ENCODE measurements at places on chromosomes 13 and 19.
A peak's percentile ranks its signal among the peaks of the same experiment; 100 is the strongest.

DNA sequence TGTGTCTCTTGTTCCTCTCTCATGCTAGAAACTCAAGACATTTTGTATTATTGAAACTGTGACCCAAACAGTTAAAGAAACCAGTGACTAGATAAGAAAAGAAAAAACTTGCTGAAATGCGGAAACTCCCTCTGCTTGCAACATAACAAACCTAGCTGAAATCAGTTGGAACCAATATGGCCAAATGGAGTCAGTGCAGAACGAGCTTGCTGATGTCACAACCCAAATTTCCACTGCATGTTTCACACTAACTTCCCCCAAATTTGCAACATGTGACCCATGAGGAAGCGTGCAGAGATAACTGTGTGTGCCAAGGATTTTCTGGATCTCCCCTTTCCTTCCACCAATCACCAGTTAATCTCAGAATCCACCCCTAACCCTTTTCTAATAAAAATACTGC, 208.0 kb downstream of the DLEU7 start:
- no peak for DNase-seq

DNA sequence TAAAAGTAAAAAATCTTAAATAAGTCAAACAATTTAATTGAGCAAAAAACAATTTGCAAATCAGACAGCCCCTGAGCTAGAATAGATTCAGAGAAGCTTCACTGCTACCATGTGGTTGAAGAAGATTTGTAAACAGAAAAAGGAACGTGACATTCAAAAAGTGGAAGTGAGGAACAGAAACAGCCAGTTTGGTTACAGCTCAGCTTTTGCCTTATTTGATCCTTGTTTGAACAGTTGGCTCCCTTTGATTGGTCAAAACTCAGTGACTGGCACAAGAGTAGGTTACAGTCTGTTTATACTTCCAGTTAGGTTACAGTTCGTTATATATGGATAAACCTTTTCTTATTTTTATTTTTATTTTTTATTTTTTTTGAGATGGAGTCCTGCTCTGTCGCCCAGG, 5.8 kb downstream of the ZNF221 start:
- DNase-seq = no peak

DNA sequence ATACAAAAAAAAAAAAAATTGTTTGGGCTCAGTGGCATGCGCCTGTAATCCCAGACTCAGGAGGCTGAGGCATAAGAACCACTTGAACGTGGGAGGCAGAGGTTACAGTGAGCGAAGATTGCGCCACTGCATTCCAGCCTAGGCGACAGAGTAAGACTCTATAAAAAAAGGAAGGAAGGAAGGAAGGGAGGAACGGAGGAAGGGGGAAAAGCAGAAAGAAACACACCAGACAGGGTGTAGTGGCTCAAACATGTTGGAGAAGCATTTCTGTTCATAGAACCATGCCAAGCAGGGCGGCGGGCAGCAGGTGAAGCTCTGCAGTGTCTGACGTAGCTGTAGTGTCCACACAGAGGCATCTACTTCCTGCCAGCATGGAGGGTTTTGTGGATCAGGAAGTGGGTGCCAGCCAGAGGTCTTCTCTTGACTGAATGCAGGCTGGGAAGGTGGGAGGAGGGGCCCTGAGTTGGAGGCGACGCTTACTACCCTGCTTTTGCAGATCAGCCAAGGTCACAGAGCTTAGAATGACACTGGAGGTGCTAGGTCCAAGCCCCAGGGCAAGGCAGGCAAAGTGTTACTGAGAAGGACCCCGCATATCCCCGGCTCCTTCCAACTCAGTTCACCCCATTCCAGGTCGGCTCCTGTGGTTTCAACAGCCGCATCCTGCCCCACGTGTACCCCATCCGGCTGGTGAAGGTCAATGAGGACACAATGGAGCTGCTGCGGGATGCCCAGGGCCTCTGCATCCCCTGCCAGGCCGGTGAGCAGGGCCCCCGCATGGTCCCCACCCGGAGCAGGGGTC, 11.6 kb upstream of the PGLS start:
- no peak for DNase-seq

DNA sequence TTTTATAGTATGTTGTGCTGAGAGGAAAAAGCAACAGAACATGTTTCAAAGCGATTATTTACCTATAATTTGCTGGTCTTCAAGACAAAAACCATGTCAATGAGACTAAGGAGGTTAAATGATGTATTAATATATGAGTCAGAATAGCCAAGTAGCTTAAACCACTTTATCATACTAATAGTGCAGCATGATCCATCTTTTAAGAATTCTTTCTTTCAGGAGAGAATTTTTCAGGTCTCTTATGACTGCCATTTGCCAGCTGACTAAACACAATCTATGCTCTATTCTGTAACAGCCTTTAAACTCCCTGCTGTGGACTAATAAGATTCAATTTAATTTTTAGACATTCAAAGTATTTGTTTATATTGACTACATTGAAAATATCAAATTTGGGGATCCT, 93.7 kb downstream of the TRPC4 start:
- DNase-seq = no peak

DNA sequence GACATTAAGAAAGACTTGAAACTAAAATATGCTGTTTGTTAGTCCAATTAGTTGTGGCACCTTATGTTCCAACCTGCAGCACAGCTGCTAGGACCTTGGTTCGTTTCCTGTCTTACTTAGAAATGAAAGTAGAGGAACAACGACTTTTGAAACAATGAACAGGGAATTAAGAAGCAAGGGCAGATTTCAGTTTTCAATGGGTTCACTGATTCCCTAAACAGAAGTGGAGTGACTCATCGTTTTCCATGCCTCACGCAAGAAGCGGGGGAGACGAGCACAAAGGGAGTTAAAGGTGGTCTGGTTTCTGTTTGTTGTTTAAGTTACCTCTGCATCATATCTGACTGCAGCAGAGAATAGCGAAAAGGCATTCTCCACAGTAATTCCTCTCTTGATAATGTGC, 44.8 kb downstream of the PHF11 start:
- DNase-seq = no peak

- no peak for DNase-seq
Observed at GRCh38 chr19:16347706-16348105, 23.1 kb downstream of the KLF2 start.

GRCh38 chr19:1213391-1214286, 8.1 kb downstream of the STK11 start:
- DNase-seq = no peak

DNA sequence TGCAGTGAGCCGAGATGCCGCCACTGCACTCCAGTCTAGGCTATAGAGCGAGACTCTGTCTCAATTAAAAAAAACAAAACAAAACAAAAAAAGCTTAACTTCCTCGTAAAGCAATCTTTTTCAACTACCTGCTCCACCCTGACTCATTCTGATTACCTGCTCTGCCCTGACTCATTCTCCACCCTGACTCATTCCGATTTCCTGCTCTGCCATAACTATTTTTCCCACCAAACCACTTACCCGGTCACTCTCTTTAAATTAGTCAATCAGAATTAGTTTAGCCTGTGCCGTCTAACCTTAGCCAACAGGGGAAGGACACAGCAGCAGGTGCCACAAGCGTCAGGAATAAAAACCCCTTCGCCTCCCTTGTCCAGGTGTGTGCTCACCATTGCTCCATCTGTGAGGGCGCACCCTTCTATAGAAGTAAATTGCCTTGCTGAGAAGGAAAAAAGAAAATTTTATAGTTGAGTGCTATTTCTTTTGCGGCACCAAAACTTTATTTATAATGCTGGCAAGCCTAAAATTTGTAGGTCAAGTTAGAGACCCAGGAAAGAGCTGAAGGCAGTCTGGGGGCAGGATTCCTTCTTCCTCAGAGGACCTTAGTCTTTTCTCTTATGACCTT, 1.7 kb upstream of the IFT88 start:
- DNase-seq = no peak

DNA sequence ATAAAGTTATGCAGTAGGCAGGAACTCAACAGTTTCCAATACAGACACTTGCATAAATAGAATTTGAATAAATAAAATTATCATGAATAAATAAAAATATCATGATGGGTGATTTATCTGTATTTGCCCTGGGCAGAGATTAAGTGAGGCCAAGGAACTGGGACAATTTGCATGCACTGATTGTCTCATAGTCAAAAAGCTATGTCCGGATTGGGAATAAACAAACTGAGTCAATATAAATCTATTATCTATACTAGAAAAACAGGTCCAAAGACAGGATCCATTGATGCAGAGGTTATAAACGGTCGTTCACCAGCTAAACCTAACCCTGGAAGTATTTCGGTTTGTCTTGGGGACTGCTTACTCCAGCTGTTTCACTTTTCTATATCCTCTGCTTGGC, 26.2 kb upstream of the FBXL3 start:
- DNase-seq = no peak

- no peak for DNase-seq
Observed at GRCh38 chr19:2327773-2328400, 499 bp downstream of the LSM7 start.

- DNase-seq = no peak
Observed at GRCh38 chr19:48716562-48717291, 2.8 kb downstream of the MAMSTR start.

DNA sequence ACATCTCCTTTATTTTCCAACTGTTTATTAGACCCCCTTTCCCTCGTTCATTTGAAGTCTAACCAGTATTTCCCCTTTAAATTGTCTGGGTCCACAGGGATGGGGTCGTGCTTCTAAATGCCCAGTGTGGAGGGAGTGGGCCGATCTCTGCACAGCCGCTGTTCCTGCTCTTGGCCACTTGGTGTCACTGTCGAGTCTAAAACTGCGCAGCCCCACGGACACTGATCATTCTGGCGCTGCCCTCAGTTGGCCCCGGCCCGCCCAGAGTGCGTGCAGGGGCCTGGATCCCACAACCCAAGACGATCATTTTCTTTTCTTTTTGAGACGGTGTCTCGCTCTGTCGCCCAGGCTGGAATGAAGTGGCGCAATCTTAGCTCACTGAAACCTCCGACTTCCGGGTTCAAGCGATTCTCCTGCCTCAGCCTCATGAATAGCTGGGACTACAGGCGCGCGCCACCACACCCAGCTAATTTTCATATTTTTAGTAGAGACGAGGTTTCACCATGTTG, 12.0 kb downstream of the WDR88 start:
- DNase-seq = peak; percentile 7

DNA sequence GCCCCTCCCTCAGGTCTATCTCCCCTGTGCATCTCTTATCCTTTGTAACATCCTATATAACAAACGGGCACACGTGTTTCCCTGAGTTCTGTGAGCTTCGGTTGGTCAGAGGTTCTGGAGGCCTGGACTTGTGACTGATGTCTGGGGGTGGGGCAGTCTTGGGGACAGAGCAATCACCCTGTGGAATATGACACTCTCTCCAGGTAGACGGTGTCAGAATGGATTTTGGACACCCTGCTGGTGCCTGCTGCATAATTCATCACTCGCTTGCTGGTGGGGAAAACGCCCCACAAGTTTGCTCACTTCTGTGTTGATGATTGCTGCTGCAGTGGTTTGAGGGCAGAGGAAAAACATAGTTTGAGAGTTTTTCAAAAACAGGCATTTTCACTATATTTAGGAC, 223.2 kb downstream of the UQCRFS1 start:
- DNase-seq = no peak

DNA sequence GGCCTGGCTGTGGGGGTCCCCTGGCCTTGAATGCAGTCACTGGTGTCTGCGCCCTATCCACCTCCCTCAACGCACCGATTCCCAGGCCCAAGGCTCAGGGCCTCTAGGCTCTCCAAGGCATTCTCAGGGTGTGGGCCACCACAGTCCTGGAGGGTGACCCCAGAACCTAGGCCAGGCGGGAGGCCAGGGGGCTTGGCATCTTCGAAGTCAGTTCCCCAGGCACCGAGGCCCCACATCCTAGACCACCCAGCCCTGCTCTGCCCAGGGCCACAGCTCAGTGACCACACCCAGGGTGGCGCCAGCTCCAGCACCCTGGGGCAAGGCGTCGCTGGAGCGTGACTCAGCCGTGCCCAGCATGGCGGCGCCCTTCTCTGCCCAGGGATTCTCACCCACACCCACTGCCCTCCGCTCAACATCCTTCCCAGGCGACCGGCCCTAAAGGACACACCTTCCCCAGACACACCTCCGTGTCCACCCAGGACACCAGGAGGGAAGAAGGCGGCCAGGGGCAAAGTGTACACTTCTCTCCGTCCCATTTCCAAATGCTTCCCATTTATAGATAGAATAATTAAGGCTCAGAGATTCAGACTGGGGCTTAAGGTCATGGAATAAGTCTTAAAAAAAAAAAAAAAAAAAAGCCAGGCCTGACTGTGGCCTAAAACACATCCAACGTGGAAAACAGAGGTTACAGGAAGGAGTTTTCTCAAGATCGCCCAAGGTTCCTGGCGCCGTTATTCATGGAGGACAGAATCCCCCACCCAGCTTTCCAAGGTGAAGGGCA, 36.4 kb upstream of the NANOS3 start:
- no peak for DNase-seq

DNA sequence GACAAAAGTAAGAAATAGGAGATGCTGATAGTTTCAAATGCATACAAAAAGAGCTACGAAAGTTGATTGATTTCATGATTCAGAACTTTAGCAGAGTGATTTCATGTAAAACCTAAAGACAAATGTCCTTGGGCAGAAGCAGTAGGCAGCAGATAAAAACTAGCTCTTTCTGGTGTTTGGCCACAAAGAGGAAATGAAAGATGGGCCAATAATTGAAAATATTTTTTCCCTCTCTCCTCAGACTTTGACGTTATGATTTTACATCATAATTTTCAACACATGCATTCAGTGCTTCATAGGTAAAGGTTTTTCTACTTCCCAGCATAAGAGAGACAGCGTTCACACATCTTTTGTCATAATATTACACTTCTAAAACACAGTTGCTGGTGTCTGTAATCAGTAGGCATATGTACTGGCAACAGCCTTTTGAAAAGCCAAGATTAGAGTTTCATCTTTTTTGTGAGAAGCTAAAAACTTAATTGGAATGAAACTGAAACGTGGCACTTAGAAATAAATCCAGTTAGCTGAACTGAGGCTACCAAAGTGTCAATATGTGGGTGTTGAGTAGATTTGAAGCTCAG, 9.3 kb downstream of the SCEL start:
- no peak for DNase-seq

- no peak for DNase-seq
Observed at GRCh38 chr13:82330499-82330898, 1551.8 kb downstream of the SLITRK1 start.

GRCh38 chr19:46926170-46927071, 65.6 kb downstream of the ARHGAP35 start:
- DNase-seq = no peak

Data from NCI-H187 (cell line).